Activated naive CD8-positive, alpha-beta T cell treated with anti-CD3 and anti-CD28 coated beads for 36 hours (primary cell): ENCODE measurements at places on chromosomes 5 and 9.

- no peak for DNase-seq
Observed at GRCh38 chr5:1637639-1638481, 114.1 kb upstream of the LPCAT1 start.

GRCh38 chr5:100772006-100772405 lies 131.1 kb downstream of the ST8SIA4 start:
- DNase-seq, result no peak

DNA sequence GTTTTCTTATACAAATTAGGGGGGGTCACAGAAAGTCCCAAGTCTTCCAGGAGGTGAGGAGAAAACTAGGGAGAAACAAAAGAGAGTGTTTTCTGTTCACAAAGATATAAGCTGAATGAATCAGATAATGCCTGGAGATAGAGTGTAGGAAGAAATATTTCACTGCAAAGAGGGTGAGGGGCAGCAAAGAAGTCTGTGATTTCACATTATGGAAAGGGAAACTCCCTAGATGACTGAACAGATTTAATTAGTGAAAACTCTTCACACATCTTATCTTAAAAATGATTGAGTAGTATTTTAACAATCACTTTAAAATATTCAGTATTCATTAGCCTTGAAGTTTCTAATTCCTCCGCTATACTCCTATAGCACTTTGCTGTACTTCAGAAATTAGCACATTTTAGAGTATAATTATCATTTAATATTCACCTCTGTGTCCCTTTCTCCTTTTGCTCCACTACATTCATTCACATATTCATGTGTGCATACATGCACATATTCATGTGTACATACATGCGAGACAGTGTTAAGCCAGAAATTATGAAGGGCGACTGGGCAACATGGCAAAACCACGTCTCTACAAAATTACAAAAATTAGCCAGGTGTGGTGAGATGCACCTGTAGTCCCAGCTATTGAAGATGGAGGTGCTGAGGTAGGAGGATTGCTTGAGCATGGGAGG lies 332.2 kb downstream of the HTR1A start:
- DNase-seq, result no peak

- DNase-seq, result no peak
Observed at GRCh38 chr5:89992201-89992600, 417.4 kb downstream of the CETN3 start.

- no peak for DNase-seq
Observed at GRCh38 chr5:24909210-24909609, 264.4 kb upstream of the CDH10 start.

- no peak for DNase-seq
Observed at GRCh38 chr9:4849369-4849768, 56.6 kb downstream of the RCL1 start.

DNA sequence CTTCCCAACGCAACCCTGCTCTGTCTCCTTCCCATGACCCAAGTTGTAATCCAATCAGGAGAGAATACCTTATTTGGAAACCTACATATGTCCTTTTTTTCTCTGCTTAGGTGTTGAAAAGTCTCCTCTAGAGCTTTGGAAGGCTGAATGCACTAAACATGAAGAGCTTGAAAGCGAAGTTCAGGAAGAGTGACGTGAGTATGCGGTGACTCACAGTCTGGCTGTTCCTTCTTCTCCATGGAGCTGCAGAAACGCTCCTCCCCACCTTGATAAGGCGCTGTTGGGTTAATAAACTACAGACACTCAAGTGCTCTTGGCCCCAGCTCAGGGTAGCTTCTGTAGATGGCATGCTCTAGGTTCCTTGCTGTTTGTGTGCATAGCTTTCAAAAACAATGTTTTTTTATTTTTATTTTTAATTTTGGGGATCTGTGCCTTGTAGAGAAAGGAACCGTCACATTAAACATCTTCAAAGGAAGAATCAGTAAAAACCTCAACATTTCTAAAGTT lies 30.7 kb downstream of the RAI14 start:
- DNase-seq, result no peak

DNA sequence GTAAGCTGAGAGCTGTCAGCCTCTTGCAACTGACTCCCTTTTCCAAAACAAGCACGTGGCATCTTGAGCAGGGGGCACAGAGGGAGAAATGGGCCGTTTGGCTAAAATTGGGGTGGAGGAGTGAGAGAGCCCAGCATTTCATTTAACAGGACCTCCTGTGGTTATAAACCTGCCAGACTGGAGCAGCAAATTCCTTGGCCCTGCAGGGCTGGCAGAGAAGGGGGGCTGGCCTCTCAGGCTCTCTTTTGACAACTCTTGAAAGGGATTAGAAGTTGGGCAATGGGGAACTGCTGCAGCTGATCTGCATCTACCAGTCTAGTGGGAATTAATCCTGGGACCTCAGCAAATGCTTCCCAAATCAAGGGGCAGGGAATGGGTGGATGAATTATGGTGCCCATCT lies 7.2 kb upstream of the POU4F3 start:
- no peak for DNase-seq

- no peak for DNase-seq
Observed at GRCh38 chr9:99690573-99690972, 131.1 kb upstream of the NR4A3 start.

GRCh38 chr5:167242701-167243100 lies 1048.7 kb upstream of the WWC1 start:
- DNase-seq, result no peak

DNA sequence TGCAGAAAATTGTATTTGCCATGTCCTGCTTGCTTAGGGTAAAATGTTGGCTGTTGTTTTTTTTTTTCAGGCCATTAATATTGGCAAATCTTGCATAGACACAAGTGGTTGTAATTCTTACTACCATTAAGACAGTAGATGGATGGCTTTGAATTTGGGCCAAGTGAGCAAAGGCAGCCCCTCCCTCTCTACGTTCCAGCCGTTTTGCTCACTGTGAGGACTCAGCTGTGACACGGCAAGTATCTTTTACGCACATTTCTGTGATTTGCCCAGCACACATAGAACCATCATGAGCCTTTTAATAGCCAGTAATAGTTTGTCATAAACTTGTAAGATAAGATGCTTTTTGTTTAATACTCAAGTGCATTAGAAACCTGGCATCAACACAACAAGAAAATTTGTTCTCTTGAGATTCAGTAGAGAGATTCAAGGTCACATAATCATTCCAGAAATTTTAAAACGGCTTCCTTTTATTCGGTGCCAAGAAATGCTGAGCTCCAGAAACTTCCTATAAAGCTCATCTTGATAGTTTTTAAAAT lies 205.2 kb upstream of the ADCY2 start:
- DNase-seq, result no peak

GRCh38 chr9:123493627-123494026 lies 137.6 kb downstream of the CRB2 start:
- no peak for DNase-seq

GRCh38 chr5:119269061-119269944 lies 86.5 kb upstream of the TNFAIP8 start:
- DNase-seq, result peak; percentile 27

DNA sequence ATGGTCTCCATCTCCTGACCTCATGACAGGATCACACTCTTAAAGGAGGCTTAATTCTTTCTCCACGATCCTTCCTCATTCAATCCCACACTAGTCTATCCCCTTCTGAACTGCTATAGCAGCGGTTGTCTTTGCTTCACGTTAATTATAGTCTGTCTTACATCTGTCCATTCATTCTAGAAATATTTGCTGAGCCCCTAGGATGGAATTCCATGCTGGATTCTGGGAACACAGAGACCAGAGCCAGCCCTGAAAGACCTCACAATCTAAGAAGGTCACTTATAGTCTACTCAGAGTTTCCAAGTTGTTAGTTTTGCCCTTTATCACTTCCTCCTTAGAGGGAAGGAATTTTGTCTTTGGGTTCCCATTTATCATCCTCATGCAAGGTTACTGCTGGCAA lies 193.5 kb downstream of the GAS1 start:
- DNase-seq, result no peak

DNA sequence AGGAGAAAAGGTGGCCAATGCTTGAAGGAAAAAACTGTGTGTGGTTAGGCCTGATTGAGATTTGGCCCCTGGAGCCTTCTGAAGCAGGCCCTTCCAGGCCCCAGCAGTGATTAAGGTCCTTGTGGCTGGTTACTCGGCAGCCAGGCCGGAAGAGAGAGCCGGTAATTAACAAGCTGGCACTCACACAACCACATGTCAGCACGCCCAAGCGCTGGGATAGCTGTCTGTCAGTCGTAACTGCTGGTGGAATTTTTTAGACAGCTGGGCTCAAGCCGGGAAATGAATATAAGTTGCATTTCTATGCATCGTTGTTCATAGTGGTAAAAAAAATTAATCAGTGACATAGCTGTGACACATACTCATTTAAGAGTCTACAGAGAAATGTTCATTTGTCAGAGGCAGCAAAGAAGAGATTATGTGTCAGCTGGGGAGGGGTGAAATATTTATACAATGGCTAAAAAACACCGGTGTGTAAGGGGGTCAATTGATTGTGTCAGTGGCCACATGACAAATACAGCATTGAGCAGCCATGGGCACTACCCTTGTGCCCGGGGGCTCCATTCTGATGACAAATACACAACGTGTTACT lies 13.7 kb upstream of the ARAP3 start:
- DNase-seq, result no peak

- DNase-seq, result no peak
Observed at GRCh38 chr5:105836268-105836667, 1834.5 kb downstream of the EFNA5 start.

- peak; percentile 18 for DNase-seq
Observed at GRCh38 chr5:6713274-6714225, at the start of gene TENT4A. Gene TENT4A (plus strand): TSS chr5:6713432. CDS start chr5:6713984, 552 bp downstream.

GRCh38 chr9:81489046-81489445 lies 200.3 kb downstream of the TLE1 start:
- DNase-seq, result no peak

GRCh38 chr5:153783362-153783658 lies 255.4 kb downstream of the FAM114A2 start:
- no peak for DNase-seq

- DNase-seq, result no peak
Observed at GRCh38 chr5:170339780-170340167, 42.2 kb upstream of the LCP2 start.

- DNase-seq, result no peak
Observed at GRCh38 chr9:129518074-129518473, 102.8 kb downstream of the C9orf50 start.

DNA sequence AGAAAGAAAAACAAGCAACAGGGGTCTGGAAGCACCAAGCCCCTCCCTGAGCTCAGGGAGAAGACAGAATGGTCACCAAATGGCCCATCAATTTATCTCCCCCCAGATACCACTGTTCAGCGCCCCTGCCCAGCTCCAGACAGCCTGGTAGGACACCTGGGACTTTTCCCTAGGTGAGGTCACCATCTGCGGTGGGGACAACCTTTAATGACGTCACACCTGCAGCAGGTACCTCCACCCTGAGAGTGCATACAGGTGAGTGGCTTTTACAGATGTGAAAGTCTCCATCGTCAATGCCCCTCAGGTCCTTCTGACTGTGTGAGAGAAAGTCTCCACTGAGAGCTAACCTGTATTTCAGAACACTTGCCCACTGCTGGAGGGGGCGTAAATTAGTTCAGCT lies 34.3 kb upstream of the LAMC3 start:
- no peak for DNase-seq

DNA sequence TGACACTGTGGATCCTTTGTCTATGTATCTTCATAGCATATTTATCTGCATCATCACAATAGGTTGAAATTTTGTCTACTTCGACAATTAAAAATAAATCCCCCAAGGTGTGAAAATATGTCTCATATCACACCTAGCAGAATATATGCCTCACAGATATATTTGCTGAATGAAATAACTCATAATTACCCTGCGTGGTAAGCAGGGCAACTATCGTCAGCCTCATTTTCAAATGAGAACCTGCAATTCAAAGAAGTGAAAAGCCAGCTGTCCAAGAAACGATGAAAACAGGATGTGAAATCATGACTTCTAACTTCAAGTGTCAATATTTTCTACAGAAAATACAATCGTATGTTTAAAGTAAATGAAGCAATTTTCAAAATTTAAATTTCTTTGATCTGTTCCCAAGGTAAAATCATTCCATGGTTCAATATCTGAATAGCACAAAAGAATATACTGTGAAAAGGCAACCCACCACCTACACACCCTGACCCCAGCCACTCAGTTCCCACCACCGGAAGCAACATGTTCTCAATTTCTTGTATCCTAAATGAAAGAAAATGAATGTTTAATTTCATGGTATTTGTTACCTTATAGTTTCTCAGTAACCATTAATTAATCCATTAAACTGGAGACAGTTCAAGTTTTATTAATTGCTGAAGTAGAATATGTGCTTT lies 57.1 kb downstream of the TBCA start:
- no peak for DNase-seq

- DNase-seq, result no peak
Observed at GRCh38 chr5:89473196-89473595, 590.2 kb upstream of the MEF2C start.

GRCh38 chr5:12623408-12623807 lies 719.2 kb upstream of the CTNND2 start:
- DNase-seq, result no peak

DNA sequence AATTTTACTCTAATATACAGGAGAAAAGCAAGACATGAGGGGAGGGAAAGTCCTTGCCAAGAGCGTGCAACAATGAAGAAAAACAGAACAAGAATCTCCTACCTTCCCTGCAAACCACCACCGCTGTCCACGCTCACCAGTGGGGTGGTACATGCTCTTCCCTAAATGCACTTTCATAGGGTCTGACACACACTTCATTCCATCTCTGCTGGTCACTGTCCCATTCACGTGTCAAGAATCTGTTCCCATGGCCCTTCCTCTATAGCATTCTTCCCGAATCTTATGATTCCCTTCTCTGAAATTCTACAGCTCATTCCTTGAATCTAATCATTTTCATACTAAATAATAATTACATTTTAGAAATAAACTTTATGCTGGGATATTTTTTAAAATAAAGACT lies 11.4 kb upstream of the DNAH5 start:
- DNase-seq, result no peak

DNA sequence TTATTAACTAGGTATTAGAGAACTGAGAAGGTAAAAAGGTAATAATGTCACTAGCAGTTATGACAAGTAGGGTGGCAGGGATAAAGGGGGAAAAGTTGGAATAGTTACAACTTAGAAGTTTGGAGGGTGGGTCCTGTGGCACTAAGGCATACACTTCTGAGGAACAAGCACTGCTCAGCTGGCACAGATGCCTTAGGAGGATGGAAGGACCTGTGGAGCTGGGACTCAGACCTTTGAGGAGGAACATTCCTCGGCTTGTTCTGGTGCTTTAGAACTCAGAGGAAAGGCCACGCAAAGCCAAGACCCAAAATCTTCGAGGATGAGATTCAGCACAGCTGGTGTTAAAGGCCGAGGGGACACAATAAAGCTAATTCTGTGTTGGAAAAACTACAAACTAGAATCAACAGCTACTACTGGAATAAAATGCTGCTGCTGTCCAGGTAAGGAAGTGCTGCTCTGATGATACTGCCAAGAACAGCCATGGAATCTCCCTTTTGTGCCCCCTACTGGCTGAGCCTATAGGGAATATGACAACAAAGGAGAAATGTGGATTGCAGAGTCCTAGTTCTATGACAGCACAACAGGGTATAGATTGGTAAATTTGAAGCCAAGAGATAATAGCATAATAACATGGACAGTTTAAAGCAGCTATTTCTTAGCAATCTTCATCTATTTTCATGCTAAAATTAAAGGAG lies 126.7 kb downstream of the SLC25A46 start:
- DNase-seq, result no peak

- no peak for DNase-seq
Observed at GRCh38 chr9:137055385-137056364, 1.8 kb upstream of the ENTPD2 start.
